Stimulated activated CD8-positive, alpha-beta memory T cell treated with anti-CD3 and anti-CD28 coated beads, Interleukin-15, amount 100 ng/mL, for 1 hour (primary cell): ENCODE measurements at places on chromosomes 11 and 22.

- no peak for DNase-seq
Measured at GRCh38 chr11:100229086-100229485, 458.0 kb upstream of the ARHGAP42 start.

DNA sequence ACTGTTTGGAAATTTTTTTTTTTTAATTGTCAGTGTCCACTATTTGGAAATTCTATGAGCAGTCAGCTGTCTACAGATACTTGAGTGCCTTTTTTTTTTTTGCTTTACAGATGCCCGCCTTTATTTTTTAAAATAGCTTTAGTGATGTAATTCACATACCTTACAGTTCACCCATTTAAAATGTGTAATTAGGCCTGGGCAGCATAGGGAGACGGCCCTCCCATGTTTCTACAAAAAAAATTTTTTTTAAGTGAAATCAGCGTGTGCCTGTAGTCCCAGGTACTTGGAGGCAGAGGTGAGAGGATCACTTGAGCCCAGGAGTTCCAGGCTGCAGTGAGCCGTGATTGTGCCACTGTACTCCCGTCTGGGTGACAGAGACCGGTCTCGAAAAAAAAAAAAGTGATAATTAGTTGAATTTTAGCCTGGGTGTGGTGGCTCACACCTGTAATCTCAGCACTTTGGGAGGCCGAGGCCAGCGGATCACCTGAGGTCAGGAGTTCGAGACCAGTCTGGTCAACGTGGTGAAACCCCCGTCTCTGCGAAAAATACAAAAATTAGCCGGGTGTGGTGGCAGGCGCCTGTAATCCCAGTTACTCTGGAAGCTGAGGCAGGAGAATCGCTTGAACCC is 1.5 kb downstream of the ZNF143 start:
- DNase-seq, result no peak

GRCh38 chr11:82701847-82702520 is 31.7 kb downstream of the FAM181B start:
- no peak for DNase-seq

- DNase-seq, result no peak
Measured at GRCh38 chr11:85737738-85738137, 51.7 kb upstream of the CCDC89 start.

DNA sequence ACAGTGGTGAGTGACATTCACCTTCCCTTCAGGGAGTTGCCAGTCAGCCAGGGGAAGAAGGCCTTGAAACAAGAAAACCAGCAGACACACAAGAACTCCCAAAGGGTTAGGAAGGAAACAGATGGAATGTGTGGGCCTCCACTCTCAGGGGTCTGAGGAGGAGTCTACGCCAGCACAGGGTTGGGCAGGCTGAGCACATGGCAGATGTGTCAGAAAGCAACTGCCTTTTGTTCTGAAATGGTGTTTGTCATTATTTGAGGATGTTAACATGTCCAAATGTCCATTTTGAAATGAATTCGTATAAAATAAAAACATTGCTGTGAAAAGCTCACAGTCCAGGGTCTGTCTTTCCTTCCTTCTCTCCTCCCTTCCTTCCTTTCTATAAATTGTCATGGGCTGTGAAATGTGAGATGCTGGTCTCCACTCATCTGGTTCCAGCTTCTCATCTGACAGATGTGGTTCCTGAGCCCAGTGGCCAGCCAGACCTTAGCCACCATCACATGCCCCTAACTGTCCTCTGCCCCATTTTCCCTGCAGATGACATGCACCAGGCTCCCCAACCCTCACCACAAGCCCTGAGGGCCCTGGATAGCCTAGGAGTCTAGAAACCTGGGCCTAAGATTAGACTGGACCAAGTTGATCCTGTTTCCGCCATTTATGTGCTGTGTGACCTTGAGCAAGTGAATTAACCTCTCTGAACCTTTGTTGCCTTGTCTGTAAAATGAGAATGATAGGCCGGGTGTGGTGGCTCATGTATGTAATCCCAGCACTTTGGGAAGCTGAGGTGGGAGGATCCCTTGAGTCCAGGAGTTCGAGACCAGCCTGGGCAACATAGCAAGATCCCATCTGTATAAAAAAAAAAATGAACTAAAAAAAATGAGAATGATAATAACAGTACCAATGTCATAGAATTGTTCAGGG is 56.2 kb upstream of the CRYBB3 start:
- DNase-seq, result no peak

- no peak for DNase-seq
Measured at GRCh38 chr11:73366265-73366610, 10.0 kb upstream of the RELT start.

DNA sequence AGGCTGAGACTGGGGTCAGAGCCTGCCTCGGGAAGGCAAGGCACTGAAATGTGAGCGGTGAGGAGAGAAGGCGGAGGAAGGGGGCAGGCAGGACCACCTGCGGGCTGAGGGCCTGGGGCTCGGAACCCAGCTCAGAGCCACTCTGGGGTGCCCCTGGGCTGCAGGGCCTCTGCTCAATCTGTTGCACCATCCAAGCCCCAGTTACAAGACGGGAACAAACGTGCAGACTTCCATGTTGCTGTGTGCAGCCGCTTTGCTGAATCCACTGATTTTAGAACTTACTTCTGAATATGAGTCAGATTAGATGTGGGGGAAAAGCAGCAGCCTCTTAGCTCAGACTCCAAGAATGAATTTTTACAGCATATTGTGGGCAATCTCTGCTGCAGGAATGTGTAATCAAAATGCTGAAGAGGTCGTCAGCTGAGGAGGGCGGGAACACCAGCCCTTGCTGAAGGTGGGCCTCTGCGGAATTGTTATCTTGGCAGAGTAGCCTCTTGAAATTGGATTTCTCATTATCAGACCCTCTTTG is 21.6 kb downstream of the PARVG start:
- DNase-seq, result no peak

DNA sequence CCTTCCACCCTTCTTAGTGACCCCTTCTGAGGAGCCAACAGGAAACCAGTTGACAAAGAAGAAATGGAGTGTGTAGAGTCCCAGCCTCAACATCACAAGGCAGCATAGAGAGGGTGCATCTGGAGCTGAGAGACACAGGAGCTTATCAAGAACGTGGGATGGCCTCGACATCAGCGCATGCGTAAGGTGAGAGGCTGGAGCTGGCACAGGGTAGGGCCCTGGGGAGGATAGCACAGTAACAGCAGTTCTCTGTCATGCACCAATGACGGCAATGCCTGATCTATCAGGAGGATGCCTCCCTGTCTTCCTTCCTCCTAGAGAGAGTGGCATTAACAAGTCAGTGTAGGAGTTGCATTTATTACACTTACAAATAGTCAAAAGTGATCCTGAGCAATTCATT is 426.1 kb downstream of the NTM start:
- DNase-seq, result no peak

- DNase-seq, result no peak
Measured at GRCh38 chr11:16942342-16942741, 71.9 kb downstream of the PLEKHA7 start.

DNA sequence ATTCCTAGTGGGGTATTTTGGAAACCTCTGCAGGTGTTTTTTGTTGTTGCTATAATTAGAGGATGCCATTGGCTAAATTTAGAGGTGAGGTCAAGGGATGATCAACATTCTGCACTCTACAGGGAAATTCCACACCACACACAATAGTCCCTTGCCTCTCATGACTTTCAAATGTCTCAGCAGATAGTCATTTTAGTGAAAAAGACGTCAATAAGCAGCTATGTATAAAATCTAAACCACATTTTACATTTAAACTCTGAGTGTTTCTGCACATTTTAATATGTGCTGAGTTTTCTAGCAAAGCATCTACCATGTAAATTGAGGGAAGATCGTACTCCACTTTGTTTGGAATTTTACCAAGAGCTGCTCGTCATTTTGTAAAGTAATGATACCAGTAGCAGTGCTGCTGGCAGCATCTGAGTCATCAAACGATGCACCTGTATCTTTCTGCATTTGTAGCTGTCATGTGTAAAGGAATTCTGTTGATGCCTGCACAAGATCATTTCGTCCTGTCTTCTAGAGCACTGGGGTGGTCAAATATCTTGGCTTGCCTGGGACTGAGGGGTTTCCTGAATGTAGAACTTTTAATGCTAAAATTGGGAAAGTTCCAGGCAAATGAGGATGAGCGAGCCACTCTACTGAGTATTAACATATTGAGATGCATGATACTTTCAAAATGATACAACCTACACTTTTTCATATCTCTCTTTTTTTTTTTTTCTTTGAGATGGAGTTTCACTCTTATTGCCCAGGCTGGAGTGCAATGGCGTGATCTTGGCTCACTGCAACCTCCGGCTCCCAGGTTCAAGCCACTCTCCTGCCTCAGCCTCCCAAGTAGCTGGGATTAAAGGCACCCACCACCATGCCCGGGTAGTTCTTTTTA is 414.5 kb upstream of the SYN3 start:
- DNase-seq, result no peak

DNA sequence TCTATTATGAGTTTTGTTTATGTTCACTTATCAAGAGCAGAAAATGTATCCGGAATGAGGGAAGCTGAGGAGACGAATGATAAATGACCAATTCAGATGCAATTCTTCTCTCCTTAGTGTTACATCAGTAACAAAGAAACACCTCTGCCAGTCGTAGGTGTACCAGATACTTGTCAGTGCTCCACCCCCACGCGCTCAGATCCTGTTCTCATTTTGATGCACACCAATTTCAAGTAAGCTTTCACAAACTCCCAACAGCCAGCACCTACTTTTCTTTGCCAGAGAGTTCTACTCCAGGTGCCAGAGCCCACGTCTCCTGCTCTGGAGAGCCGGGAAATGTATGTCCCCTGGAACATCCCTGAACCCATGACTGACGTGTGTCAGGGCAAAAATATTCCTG is 43.7 kb downstream of the OR8B12 start:
- DNase-seq, result no peak

DNA sequence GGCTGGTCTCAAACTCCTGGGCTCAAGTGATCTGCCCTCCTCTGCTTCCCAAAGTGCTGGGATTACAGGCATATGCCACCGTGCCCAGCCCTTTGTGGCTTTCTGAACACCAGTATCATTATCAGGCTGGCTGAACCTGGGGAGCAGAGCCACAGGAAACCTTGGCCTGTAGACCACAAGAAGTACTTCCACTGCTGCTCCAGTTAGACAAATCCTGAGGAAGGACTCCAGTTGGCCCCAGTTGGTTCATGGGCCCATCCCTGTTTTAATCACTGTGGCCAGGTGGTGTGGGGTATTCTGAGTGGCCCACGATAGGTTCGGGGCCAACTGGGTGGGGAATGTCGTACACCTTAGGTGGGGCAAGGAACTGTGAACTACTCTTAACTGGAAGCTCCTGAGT is 5.5 kb upstream of the DUSP18 start:
- DNase-seq, result no peak

DNA sequence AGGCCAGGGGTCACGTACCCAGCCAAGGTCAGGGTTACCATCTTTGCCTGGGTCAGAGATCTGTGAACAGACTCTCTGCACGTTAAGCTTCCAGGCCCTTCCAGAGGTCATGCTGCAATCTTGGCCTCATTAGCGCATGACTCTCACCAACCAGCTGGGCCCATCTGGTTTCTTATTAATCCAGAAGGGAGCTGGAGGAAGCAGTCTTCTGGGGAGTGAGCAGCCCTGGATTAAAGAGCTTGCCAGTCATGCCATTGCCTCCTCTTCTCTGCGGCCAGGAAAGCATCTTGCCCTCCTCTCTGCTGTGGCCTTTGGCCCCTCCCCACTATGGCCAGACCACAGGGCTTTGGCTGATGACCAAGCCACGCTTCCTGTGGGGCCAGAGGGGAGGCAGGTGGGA is 57.4 kb downstream of the CHST1 start:
- DNase-seq, result no peak

GRCh38 chr11:44637487-44637886 is 72.0 kb downstream of the CD82 start:
- DNase-seq, result no peak

- no peak for DNase-seq
Measured at GRCh38 chr11:122671400-122671891, 15.9 kb downstream of the UBASH3B start.

DNA sequence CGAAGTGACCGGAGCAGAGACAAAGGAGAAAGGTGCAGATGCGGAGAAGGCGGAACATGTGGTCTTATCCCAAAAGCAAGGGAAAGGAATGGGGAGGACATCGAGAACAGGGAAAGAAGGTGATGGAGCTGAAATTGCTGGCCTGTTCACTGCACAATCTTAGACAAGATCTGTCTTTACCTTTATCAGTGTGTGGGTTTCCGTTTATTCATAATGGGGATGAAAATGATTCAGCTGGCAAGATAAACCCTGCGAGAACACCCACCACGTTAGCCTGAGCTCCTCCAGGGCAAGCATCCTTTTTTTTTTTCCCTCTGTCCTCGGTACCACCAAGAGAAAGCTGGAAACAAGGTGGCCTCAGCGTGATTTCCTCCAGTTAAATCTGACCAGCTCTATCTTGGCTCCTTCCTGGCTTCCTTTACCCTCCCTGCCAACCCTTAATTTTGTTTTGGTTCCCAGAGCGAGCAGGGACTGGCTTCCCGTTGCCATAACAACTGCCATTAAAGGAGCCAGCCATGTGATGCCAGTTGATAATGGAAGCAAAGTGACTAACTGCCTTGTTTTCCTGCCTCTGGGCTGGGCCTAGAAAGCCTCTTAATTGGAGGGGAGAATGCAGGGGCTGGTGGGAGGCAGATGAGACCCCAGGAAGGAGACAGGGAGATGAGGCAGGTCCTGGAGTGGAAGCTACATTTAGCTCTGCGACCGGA is 4.2 kb downstream of the SGSM1 start:
- no peak for DNase-seq

- DNase-seq, result no peak
Measured at GRCh38 chr11:111879637-111879960, 258 bp downstream of the CFAP68 start.
